ENCODE measurements at places on chromosomes 4 and X.
A peak's percentile ranks its signal among the peaks of the same experiment; 100 is the strongest.

DNA sequence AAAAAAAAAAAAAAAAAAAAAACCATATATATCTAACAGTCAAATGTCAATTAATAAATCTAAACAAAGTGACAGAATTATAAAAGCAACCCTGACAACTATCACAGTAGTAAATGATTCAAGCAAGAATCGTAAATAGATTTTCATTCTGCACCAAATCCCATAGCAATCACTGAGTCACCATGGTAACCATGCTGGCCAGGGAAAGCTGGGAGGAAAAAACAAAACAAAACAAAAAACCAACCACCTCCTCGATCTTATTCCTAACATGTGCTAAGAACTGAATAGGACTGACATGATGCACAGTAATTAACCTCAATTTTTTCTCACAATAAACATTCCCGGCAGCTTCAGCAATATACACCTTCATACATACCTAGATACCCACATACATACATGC lies 30.6 kb upstream of the RAB40A start:
- DNase-seq: no peak

DNA sequence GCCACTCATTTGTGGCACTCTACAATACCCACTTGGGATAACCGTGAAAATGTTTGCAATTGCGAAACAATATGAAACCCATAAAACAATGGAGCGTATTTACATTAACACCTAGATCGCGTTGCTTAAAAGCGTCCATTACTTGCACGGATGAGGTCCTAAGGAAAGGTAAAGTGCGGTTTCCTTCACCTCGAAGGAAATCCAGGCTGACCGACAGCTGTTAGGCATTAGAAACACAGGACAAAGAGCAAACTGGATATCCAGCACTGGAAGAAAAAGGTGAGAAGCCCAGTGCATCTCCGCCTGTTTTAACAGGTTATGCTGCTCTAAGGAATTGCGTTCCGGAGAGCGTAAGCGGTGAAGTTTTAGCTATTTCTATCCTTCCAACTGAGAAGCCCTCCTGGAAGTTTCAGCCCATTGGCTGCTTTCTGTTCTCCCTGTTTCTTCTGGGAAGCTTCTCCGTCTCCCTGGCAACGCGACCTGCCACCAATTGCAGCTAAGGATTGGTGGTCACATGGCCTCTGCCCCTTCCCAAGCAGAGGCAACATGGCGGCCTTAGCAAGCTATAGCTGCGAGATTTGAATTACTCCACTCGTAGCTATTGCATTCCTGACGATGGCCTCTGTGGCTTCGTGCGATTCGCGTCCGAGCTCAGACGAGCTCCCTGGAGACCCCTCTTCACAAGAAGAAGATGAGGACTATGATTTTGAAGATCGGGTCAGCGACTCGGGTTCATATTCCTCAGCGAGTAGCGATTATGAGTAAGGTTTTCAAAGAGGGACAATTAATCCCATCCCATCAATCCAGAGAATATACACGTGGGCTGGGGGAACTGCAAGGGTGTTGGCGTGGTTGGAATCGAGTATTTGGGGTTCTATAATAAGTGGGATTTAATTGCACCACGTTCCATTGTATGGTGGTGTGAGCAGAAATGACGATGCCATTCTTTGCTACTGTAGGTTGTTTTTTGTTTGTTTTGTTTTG lies at the start of gene INTU:
Gene INTU (plus strand): TSS at position 538 of the 984 bp plus-strand sequence. CDS start 78 bp downstream, at position 616.
- peak; percentile 87 for DNase-seq

DNA sequence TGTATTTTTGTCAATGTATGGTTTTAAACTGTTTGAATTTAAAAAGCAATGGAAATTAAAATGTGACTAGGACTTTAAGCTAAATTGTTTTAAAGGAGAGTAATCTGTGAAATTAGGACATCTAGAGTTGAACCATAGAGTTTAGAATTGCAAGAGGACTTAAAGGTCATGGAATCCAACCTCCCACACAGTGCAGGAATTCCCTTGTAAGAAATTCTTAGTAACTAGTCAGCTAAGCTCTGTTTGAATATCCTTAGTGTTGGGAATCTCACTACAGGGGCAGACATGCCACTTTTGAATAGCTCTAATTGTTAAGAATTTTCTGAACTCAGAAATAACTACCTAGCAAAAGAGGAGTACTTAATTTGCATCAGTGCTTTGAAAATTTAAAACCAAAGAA lies 292.9 kb downstream of the IL1RAPL1 start:
- no peak for DNase-seq

DNA sequence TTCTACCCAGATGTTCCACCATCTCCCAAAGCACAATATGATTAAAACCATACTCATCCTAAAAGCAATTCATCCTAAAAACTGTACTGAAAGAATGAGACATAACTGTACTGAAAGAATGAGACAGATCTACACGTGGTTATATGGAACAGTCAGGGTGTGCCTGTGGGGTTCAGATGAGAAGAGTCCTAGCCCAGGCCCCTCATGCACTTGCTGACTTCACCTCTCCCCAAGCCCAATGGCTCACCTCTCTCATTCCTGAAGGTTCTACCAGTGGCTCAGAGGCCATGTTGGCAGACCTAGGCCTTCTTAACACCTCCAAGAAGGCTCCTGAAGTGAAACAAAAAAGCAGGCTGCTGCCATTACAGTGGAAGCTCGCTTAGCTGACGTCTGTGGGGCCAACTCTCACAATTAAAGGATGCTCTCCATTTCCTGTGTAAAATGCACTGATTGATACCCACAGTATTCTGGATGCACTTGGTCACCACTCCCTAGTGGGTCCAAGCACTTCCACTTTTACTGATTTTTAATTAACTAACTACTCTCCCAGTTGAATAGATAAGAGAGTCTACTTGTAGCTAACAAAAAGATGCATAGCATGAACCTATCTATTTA lies 3.8 kb downstream of the PLAC1 start:
- no peak for DNase-seq

DNA sequence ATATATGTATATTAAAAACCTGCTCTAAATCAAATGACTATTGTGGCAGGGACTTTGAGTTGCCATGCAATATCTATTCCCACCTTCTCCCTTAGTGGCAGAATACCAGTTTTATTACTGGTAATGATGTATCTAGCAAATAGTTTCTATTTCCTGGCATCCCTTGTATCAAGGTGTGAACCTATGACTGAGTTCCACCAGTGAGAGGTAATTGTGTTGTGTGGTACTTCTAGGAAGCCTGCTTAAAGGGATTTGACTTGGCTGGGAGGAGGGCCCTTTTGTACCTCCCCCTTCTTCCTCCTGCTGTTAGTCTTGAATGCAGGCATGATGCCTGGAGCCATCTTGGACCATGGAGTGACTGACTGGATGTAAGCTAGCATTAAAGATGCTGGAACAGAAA lies 65.4 kb upstream of the DYNLT3 start:
- DNase-seq: no peak

GRCh38 chr4:52932591-52933470 lies 70.7 kb downstream of the RASL11B start:
- DNase-seq: no peak

- no peak for DNase-seq
Measured at GRCh38 chr4:16450724-16451123, 224.5 kb upstream of the TAPT1 start.

DNA sequence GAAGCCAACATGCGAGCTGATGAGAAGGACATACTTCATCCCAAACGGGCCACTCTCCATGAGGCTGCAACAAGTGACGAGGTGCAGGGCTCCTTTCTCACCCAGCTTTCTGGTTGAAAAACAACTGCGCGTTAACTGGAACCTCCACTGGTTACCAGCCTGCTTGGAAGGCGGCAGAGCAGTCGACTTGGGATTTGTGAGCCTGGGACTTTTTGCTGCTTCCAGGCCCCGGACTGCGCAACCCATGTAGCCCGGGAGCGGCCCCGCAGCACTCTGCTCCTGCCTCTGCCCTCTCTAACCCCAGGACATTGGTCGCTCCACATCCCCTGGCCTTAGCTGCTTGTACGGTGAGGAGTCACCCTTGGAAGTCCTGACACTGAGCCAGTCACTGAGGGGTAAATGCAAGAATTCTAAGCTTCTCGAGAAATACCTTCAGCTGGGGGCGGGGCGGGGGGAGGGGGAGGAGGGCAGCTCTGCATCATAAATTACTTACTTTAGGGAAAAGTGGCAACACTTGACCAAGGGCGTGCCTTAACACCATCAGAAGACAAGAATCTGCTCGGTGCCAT lies 72.7 kb downstream of the MTMR1 start:
- no peak for DNase-seq

DNA sequence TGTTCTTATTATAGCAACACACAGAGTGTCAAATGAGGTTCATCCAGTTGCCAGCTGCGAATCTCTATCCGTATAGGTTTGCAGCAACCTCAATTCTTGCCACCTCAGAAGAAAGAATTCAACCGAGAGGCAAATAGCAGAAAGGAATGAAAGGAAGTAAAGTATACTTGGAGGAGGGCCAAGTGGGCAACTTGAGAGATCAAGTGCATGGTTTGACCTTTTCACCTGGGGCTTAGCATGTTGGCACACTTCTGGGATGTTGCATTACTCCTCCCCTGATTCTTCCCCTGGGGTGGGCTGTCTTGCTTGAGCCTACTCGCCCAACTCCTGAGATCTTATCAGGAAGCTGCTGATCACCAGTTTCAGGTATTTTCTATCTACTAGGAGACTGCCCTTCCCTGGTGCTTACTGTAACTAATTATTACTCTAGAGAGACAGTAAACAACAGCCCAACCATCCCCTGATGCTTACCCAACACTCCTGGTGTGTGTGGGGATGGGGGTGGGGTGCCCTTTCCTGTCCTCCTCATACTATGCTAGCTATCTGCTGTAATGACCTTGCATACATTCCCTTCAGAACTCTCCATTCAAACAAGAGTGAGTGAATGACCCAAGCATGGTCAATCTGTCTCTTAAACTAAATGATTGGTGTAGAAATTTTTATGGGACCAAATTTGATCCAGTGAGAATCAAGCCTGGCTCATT lies 7.3 kb upstream of the TMEM33 start:
- DNase-seq: no peak

GRCh38 chrX:153499876-153500275 lies 5.1 kb downstream of the BGN start:
- no peak for DNase-seq

DNA sequence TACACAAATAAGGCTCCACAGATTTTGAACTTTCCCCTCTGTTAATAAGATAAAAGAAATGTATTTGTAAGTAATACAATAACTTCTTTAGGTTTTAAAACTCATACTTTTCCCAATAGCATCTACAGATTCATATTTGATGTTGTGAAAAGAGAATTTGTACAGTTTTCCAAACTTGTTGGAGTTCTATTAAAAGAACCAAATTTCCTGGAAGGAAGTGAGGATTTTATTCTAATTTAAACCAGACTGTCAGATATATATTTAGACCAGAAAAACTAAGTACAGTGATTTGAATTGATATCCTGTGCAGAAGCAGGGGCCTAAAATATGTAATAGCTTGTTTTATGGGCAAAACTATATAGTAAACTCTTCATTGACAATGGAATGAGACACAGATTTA lies 53.7 kb downstream of the NAA11 start:
- no peak for DNase-seq

DNA sequence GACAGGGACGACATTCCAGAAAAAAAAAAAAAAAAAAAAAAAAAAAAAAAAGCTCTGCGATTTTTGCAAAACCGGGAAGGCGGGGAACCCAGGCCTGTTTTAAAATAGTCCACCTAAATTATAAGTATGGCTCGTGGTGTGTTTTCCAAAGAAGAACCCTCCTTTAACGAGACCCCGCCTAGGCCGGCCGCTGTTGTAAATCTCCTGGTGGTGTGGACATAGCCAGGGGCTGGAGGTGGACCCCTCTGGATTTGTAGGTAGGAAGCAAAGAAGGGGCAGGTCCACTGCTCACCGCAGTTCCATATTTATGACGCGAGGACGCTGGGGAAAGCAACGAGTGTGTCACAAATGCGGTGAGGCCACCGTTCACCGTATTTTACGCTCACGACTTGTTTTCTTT lies 94.0 kb upstream of the SHOX start:
- no peak for DNase-seq

DNA sequence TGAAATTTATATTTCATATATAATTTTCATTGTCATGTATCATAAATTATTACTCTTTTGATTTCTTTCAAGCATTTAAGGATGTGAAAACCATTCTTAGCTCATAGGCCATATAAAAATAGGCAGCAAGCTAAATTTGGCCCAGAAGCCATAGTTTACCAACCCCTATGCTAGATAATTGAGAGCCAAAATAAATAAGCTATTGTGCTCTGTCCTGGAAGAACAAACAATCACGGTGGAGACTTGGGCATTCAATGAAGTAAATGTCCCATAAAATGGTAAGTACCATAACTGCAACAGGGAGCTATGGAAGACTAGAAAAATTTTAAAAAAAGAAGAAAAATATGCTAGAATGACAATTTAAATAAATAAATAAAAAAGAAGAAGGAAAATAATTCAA lies 60.9 kb upstream of the PACRGL start:
- no peak for DNase-seq

DNA sequence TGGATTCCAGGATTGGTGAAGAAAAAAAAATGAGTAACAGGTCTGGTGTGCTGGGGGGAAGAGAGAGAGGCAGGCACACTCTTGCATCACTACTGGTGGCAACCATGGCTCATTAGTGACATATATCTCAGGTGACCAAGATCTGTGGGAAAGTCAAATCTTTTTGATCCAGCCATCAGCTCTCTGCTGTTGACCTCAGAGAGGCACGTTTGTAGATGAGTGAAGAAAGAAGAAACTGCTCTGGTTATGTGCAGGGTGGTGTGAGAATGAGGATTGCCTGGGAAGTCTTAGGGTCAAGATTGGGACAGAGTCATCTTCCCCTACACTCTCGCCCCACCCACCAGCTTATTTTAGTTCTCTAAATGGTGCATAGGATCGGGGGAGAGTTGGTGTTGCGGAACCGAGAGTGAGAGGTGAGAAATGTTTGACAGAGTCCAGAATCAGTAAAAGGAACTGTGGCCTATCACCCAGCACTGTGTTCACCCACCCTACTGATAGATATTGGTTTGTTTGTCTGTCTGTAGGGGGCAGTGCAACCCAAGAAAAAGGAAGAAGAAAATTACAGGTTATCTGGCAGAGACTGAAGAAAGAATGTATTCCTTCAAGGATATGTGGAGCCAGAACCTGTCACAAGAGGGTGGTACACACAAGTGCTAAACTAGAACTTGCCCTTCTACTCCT lies 21.9 kb downstream of the ARMCX6 start:
- peak; percentile 46 for DNase-seq

DNA sequence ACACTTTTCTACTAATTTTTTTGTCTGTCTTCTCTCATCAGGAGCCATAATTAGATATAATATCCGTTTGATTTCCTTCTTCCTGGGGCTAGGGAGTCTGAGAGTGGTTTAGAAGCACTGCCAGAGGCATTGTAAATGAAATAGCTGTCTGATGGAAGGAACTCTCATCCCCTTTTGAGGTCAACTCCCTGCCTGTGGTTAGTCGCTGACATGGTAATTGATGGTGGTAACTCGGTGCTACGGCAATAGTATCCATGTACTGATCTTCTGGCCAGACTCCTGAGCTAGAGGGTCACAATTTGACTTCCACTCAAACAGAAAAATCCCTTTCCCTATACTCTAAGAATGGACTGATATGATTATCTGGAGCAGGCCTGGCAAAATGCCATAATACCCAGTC lies 108.1 kb upstream of the TRPC5 start:
- no peak for DNase-seq

DNA sequence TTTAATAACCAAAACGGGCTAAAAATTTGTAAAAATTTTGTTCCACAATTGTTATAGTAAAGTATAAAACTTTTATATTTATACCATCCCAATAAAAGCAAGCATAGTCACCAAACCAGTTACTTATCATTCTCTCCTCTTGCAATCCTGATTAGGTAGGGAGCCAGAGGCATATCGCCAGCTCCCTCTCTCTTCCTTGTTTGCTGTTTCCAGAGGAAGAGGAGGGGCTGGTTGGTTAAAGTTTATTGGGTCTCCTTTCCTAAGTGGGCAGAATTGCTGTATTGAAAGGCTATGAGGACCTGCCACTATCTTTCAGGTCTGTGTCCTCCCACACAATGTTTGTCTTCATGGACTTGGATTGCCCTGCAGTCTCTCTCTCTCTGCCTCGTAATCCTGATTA lies 29.6 kb upstream of the BBS12 start:
- DNase-seq: no peak

Data from pulmonary artery endothelial cell (primary cell).